NCI-H2081 treated with DMSO at 0.1 percent for 48 hours (cell line): ENCODE measurements at places on chromosomes 4 and X.

DNA sequence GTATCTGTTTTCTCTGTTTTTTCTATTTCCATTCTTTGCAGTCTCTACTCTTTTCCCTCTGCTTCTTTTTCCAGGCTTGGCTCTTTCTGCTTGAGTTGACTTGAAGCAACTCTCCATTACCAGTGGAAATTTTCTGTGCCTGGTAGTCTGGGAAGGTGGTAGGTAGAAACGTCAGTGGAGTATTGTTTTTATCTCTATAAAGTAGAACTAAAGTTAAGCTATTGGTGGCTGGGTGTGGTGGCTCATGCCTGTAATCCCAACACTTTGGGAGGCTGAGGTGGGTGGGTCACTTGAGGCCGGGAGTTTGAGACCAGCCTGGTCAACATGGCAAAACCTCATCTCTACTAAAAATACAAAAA, 438.1 kb upstream of the AR start:
- DNase-seq = no peak

DNA sequence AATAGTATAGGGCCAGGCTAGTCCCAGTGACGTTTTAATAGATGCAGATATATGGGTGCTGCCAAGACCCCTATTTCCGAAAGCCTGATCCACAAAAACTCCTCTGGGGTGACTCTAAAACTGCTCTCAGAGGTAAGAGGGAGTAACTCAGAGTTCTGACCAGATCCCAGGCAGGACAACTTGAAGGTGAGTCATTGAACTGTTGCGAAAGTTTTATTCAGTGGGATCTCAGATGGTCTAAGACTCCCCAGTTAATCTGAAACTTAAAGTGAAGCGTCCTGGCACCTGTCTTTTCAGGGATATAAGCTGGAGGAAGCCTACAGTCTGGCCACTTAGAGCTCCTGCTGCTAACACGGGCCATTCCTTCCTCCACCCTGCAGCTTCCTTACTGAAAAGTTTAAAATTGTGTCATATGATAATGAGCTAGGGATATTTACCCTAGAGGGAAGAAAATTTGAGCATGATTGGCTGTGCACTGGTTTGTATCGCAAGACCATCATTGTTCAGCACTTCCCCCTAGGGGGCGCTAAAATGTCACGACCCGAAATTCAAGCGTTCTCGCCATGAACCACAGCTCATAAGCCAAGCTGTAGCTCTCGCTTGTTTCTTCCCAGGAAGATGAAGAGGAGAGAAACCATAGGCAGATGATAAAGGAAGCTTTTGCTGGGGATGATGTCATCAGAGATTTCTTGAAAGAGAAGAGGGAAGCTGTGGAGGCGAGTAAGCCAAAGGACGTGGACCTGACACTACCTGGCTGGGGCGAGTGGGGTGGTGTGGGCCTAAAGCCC, 19.5 kb downstream of the UTP14A start:
- no peak for DNase-seq

- DNase-seq = no peak
These were observed 41.5 kb downstream of the ZNF81 start for GRCh38 chrX:47878198-47878597.

- no peak for DNase-seq
These were observed 519.5 kb upstream of the FTHL17 start for GRCh38 chrX:31591355-31591754.

- no peak for DNase-seq
These were observed 28.3 kb downstream of the ENOX2 start for GRCh38 chrX:130874751-130875150.

- no peak for DNase-seq
These were observed 288.6 kb downstream of the NAF1 start for GRCh38 chr4:162878096-162878495.

GRCh38 chr4:14180983-14181601, 553.6 kb upstream of the BOD1L1 start:
- no peak for DNase-seq

DNA sequence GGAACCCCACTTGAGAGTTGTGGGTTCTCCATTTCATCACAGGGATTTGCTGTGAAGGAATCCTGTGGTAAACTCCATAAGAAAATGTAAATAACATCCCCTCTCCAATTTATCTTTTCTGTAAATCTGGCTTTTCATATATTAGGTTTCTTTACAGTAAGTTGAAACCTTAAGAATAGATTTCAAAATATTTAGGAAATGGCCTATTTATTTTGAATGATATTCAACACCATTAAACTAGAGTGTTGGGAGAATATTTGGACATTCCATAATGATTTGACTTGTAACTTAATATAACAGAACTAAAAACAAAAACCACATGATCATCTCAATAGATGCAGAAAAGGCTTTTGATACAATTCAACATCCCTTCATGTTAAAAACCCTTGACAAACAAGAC, 197.3 kb upstream of the PGRMC2 start:
- no peak for DNase-seq

- no peak for DNase-seq
These were observed 187.2 kb upstream of the SPRY1 start for GRCh38 chr4:123209436-123209835.

GRCh38 chr4:164293743-164294142, 460.2 kb upstream of the SMIM31 start:
- DNase-seq = no peak

GRCh38 chr4:151675411-151675971, 85.3 kb downstream of the GATB start:
- DNase-seq = no peak

DNA sequence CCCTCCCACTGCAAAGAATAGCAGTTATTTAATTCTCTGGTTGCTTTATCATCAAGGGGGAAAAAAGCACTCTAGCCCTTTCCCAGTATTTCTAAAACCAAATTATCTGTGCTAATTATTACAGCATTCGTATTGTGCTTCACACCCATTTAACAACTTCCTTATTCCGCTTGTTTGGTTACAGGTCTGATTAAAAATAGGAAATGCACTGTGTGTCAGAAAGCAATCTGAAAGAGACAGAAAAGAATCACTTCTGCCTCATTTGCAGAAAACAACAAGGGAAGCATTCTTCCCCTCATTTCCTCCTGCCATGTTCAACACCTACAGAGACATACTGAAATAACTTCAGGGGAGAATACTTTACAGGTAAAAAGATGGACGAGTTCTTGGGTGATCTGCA, 114.9 kb upstream of the MAP3K15 start:
- no peak for DNase-seq
